ENCODE measurements at places on chromosomes 1 and 21. TPM values are rescaled to one million over a fixed set of nuclear protein-coding genes. Genes with fewer than 3 reads are reported as not detected.
A peak's percentile ranks its signal among the peaks of the same experiment; 100 is the strongest.

The LCE1F gene
- not detected for total RNA-seq

The BARHL2 gene
- not detected for total RNA-seq

The NFIA gene
- total RNA-seq = 86.3 TPM

The RRP15 gene
- 4.1 TPM for total RNA-seq

- H3K27me3 ChIP-seq = no peaks in the 10 kb centered on the region
- H3K27ac ChIP-seq = no peak overlapping the region
- no peaks in the 10 kb centered on the region for H3K4me1 ChIP-seq
- H3K4me3 ChIP-seq = no peak overlapping the region
Observed at GRCh38 chr21:39561140-39561539, 51.6 kb upstream of the B3GALT5 start.

DNA sequence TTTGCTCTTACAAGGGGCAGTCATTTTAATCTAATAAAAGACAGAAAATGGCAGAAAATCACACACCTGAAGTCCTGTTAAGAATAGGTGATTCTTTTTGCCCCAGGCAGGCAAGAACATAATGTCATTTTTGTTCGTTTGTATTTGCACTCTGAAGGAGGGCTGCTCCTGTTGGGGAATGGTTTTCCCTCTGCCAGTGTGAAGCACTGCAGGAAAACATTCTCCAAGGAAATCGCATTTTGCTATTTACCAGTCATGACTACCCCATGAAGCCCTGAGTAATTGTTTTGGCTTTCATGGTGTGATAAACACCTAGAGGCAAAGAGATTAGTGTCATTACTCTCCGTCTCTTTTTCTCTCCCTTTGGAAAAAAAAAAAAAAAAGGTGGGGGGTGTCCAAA, 345.5 kb downstream of the NTNG1 start:
- H3K4me3 ChIP-seq = no peak overlapping the region
- no peak for DNase-seq
- no peak overlapping the region for H3K27ac ChIP-seq
- no peaks in the 10 kb centered on the region for H3K27me3 ChIP-seq
- H3K36me3 ChIP-seq = no peaks in the 10 kb centered on the region
- H3K4me1 ChIP-seq = no peaks in the 10 kb centered on the region

- no peak overlapping the region for H3K4me3 ChIP-seq
- no peaks in the 10 kb centered on the region for H3K36me3 ChIP-seq
- H3K27ac ChIP-seq = peak overlapping the region; percentile 81
- no peaks in the 10 kb centered on the region for H3K27me3 ChIP-seq
- DNase-seq = no peak
Observed at GRCh38 chr1:205670611-205671430, 9.5 kb downstream of the SLC45A3 start.

DNA sequence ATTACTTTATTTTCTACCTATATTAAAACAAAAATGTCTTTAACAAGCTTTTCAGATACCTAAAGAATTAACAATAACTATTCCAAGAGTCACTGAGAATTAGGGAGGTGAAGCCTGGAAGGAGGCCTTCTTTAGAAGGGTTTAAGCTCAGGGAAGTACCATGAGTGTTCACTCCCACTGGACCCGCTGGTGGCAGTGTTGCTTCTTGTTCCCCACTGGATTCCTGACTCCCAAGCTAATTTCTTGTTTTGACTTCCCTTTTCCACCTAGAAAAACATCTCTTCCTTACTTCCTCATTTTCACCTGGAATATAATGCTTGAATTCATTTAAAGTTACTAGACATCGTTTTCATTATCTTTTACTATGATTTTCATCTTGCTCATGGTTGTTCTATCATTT, 264.2 kb downstream of the HMCN1 start:
- H3K36me3 ChIP-seq = no peaks in the 10 kb centered on the region
- no peaks in the 10 kb centered on the region for H3K27me3 ChIP-seq
- no peak overlapping the region for H3K4me3 ChIP-seq
- no peak for DNase-seq

- H3K27ac ChIP-seq = no peak overlapping the region
- no peaks in the 10 kb centered on the region for H3K27me3 ChIP-seq
- no peak for DNase-seq
- no peaks in the 10 kb centered on the region for H3K4me1 ChIP-seq
Observed at GRCh38 chr1:212526111-212526491, 82.5 kb upstream of the ATF3 start.

DNA sequence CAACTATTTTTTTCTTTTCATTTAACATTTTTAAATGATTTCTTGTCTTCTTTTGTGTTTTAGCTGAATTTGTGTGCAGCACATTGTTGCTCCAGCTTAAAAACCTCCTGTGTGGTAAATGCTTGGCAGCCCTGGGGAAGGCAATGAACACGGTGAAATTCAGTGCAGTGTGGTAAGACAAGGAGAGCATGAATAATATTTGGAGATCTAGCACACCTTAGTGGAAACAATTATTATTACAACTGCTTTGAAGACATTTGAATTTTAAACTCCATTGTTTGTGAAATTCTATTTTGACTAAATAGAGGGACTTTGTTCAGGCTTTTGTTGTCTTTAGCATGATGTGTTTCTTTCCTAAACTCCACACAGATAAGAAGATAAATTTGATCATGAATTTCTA, 242.6 kb upstream of the CXADR start:
- H3K4me1 ChIP-seq = no peaks in the 10 kb centered on the region
- no peaks in the 10 kb centered on the region for H3K36me3 ChIP-seq
- H3K27ac ChIP-seq = no peak overlapping the region
- H3K27me3 ChIP-seq = no peaks in the 10 kb centered on the region

DNA sequence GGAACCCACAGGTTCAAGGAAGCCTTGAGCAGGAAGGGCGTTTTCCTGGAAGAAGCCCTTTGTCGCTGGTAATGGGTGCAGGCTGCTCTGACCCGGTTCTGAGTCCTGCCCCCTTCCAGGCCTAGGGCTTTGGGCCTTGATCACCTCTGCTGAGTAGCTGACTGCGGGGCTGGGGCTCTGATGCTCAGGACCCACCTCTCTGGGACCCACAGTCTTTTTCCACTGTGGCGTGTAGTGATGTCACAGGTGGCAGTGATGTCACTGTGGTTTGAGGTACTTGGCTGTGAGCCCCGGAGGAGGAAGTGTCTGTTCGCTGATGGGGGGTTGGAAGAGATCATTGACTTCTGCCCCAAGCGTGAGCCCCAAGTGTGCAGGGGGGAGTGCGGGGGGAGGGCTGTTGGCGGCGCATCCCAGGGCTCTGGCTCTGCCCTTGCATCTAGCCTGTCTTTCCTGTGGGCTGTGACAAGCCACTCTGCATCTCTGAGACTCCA, 6.9 kb downstream of the TNFRSF1B start:
- no peaks in the 10 kb centered on the region for H3K4me1 ChIP-seq
- H3K4me3 ChIP-seq = no peak overlapping the region
- H3K36me3 ChIP-seq = no peaks in the 10 kb centered on the region
- peaks cover 2% of the 10 kb centered on the region for H3K27me3 ChIP-seq
- DNase-seq = no peak

All from prostate gland (tissue), 2 donors.